ENCODE measurements at places on chromosomes 7 and 10.

DNA sequence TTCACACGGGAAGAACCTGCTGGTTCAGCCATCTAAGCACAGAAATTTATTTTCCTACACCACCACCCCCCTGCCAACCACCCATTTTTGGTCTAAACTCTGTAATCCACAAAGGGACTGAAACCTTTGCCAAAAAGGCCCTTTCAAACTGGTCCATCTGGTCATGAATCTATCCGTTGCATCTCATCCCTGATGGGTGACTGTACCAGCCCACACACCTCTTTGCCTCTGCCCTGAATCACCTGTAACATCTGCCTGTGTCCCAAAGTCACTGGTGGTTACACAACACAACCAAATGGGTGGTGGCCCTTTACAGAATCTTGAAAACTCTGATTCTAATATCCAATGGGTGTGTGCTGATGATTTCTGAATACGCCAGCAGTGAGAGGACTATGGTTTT lies 503.4 kb downstream of the PARD3 start:
- no peak for DNase-seq

GRCh38 chr7:10156972-10157371 lies 816.7 kb upstream of the PHF14 start:
- no peak for DNase-seq

GRCh38 chr7:109582211-109582610 lies 1012.5 kb downstream of the DNAJB9 start:
- DNase-seq, result no peak

GRCh38 chr7:30815388-30815854 lies 44.2 kb downstream of the MINDY4 start:
- DNase-seq, result no peak

GRCh38 chr10:78188446-78188845 lies 154.8 kb downstream of the RPS24 start:
- DNase-seq, result no peak

DNA sequence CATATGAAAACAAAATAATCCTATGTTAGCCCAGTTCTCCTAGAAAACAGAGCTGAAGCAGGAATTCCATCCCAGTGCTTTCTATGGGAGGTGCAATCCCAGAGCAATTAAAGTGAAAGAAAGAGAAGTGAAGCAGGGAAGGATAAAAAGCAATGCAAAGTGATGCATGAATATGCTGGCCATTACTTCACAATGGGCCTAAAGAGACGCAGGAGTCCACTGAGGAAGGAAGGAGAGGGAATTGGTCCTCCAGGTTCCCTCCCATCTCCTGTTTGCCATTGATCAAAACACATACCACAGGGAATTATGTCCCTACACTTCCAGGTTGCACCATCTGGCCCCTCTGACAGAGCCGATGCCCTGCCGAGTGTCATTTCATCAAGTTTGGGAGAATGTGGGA lies 392.2 kb upstream of the NFE2L3 start:
- peak; percentile 73 for DNase-seq

- DNase-seq, result peak; percentile 85
These were observed 98.8 kb upstream of the ZNF722 start for GRCh38 chr7:63899691-63900393.

GRCh38 chr10:70405037-70405824 lies 1.3 kb downstream of the EIF4EBP2 start:
- peak; percentile 83 for DNase-seq

- no peak for DNase-seq
These were observed 302.5 kb downstream of the BMPER start for GRCh38 chr7:34207810-34208209.

DNA sequence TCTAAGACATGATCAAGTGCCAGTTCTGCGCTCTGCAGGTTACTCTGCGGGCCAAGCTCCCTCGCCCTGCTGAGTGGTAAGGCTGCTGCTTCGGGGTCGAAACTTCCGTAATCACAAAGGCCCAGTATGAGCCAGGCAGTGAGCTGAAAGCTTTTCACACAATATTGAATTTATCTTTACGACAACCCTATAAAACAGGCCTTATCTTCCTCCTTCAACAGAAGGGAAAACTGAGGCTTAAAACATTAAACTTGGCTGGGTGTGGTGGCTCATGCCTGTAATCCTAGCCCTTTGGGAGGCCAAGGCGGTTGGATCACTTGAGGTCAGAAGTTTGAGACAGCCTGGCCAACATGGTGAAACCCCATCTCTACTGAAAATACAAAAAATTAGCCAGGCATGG lies 83.3 kb downstream of the FAM107B start:
- no peak for DNase-seq

All from cerebellar cortex (tissue), 1 donor.